ENCODE measurements at places on chromosomes 7 and 10. TPM values are rescaled to one million over a fixed set of nuclear protein-coding genes. Genes with fewer than 3 reads are reported as not detected.

Gene LRRC17
- total RNA-seq, result 0.65 TPM

Gene PRTFDC1
- total RNA-seq, result 20.7 TPM

Gene SYCE1
- total RNA-seq, result not detected

Gene SPDYE2
- total RNA-seq, result not detected

Gene UTF1
- total RNA-seq, result 1.9 TPM

Gene NUTM2B
- total RNA-seq, result not detected

Gene SPDYE8
- total RNA-seq, result not detected

Gene GDF2
- not detected for total RNA-seq

Gene SPDYE9
- not detected for total RNA-seq

Gene TUBB8
- total RNA-seq, result 2.1 TPM

Gene RAPGEF5
- 16.7 TPM for total RNA-seq

Gene BUD31
- total RNA-seq, result 107 TPM
